Upper lobe of right lung (tissue), 1 donor: ENCODE measurements at places on chromosomes 2 and 18.

- no peak for DNase-seq
Measured at GRCh38 chr2:86476092-86476491, 34.9 kb downstream of the KDM3A start.

DNA sequence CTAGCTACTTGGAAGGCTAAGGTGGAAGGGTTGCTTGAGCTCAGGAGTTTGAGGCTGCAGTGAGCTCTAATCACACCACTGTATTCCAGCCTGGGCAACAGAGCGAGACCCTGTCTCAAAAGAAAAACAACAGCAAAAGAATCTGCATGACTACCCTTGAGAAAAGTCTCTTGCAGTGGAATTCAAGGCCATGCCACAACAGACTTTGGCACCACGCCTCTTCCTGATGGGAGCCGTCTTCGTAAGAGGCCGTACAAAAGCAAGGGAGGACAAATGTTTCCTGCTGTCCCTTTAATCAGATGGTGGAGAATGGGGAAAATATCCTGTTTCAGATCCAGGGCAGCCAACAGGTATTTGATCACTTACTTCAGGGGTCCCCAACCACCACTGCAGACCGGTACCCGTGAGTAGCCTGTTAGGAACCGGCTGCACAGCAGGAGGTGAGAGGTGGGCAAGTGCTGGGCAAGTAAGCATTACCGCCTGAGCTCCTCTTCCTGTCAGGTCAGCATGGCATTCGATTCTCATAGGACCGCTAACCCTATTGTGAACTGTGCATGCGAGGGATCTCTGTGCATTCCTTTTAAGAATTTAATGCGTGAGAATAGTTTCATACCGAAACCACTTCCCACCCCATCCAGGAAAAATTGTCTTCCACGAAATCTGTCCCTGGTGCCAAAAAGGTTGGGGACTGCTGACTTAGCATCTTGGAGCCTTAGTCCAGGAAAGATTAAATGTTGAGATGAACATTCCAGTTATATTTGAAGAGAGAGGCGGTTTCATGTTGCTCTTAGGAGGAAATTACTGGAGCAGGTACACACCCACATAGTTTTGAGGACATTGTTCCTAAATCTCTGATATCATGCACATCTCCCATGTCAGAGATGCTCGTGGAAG is 94.4 kb upstream of the XPO1 start:
- DNase-seq = no peak

DNA sequence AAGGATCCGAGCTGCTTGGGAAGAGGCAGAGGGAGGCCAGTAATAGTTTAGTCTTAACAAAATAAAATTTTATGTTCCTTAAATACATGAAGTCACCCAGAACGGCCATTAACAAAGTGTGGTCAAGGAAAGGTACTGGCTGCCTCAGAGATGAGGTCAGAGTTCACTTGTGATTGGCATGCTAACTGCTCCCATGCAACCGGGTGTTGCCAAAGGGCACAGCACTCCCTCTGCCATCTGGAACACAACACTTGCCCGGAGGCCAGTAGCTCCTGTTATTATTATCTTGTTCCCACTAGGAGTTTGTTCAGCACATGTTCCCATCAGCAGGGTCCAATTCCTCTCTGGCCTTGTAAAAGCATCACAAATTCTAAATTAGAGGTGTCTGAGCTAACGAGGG is 207.0 kb downstream of the CYP26B1 start:
- DNase-seq = peak; percentile 36

- DNase-seq = no peak
Measured at GRCh38 chr2:138476186-138476585, 25.4 kb upstream of the SPOPL start.

GRCh38 chr2:33488178-33488690 is 11.8 kb downstream of the RASGRP3 start:
- DNase-seq = no peak

DNA sequence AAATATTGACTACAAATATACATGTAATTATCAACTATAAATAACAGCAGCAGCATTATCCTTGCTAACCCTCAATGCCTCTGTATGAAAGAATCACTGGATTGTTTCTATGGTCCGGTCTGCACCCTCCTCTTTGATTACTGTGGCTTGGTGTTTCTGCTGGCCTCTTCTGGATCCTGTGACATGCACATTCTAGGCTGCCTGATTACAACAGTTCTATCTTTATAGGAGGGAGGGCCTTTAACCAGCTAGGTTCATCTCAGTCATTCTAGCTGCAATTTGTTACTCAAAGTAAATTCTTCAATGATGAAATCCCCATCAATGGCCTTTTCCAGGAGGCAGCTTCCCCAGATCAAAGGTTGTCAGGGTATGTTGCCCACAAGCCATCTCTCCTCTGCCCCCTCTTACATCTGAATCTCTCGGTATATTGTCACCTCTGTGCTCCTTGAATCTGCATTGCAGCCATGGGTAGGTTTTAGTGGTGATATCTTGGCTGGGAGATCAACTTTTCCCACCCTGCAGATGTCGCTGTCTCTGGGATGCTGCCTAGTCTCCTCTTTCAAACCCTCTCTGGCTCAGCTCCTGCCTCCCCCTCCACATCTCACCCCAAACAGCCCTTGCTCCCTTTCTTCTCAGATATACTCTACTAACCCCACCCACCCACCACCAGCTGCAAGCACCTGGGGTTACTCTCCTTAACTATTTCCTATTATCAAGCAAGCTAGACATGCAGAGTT is 106.2 kb upstream of the BZW1 start:
- no peak for DNase-seq

- DNase-seq = no peak
Measured at GRCh38 chr2:223947711-223948205, 2.6 kb upstream of the WDFY1 start.

- no peak for DNase-seq
Measured at GRCh38 chr2:51120754-51121280, 88.9 kb upstream of the NRXN1 start.
